ENCODE measurements at places on chromosomes 5 and 9.

GRCh38 chr9:108103046-108103693 lies 613.6 kb upstream of the KLF4 start:
- no peak for DNase-seq

GRCh38 chr5:7363067-7363677 lies 32.8 kb upstream of the ADCY2 start:
- DNase-seq = no peak

- no peak for DNase-seq
Measured at GRCh38 chr5:21701317-21701716, 1151.8 kb downstream of the CDH12 start.

- DNase-seq = no peak
Measured at GRCh38 chr9:91187311-91187964, 174.3 kb downstream of the AUH start.

- DNase-seq = no peak
Measured at GRCh38 chr9:19940811-19941535, 152.1 kb upstream of the SLC24A2 start.
